Tibial nerve (tissue), 4 donors: ENCODE measurements at places on chromosomes 12 and 14. TPM values are rescaled to one million over a fixed set of nuclear protein-coding genes. Genes with fewer than 3 reads are reported as not detected.
A peak's percentile ranks its signal among the peaks of the same experiment; 100 is the strongest.

DNA sequence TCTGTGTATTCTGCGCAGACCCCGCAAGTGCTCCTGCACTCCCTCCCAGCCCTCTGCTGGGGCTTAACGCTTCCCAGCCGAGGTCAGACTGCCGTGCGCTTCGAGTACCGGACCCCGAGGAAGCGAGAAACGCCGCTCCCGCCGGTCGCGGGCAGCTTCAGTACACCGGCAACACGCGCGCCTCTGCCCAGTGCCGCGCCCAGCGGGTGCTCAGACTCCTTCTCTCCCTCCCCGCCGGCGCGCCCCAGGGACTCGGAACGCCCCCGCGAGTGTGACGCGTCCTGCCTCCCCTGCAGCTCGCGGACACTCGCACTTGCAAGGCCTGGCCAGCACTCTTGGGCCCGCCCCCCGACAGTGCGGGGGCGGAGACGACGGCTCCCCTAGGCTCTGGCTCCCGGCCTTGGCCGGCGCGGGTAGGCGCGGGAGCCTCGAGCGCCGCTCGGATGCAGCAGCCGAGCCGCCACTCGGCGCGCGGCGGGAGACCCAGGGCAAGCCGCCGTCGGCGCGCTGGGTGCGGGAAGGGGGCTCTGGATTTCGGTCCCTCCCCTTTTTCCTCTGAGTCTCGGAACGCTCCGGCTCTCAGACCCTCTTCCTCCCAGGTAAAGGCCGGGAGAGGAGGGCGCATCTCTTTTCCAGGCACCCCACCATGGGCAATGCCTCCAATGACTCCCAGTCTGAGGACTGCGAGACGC lies at the start of gene PTGER2:
PTGER2 (plus strand) TSS at position 410 of the 692 bp plus-strand sequence; CDS start at position 647, 237 bp downstream.
- DNase-seq: peak; percentile 59

DNA sequence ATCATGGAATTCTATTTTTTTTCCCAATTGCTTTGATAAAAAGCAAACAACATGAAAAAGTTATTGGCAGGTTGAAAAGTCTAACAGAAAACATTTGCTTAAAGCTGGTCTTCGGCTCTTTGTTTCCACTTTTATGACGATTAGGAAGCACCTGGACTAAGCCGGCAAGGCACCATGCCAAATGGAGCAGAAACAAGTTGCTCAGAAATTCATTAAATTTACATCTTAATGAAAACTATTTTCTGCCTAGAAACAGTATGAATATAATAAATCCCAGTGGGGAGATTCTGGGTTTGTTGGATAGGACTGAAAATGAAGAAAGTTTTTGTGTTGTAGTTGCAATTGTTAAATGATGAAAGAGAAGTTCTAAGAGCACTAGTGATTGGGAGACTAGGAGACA lies 51.4 kb upstream of the OR9K2 start:
- DNase-seq: no peak

GRCh38 chr12:113860950-113861349 lies 105.2 kb downstream of the RBM19 start:
- DNase-seq: no peak

GRCh38 chr12:96749999-96750398 lies 157.1 kb upstream of the NEDD1 start:
- DNase-seq: no peak

- peak; percentile 81 for DNase-seq
Observed at GRCh38 chr12:56630180-56630632, at the start of gene BAZ2A. Gene BAZ2A (minus strand): TSS chr12:56630326. CDS start chr12:56617530, 12,796 bp downstream.

Gene SUPT16H
- total RNA-seq: 69.0 TPM

Gene TPH2
- not detected for total RNA-seq

- DNase-seq: no peak
Observed at GRCh38 chr14:89911010-89911919, 43.3 kb downstream of the EFCAB11 start.
